Renal cortex interstitium (tissue), 15 donors: ENCODE measurements at places on chromosomes 2 and 18. TPM values are rescaled to one million over a fixed set of nuclear protein-coding genes. Genes with fewer than 3 reads are reported as not detected.
A peak's percentile ranks its signal among the peaks of the same experiment; 100 is the strongest.

DNA sequence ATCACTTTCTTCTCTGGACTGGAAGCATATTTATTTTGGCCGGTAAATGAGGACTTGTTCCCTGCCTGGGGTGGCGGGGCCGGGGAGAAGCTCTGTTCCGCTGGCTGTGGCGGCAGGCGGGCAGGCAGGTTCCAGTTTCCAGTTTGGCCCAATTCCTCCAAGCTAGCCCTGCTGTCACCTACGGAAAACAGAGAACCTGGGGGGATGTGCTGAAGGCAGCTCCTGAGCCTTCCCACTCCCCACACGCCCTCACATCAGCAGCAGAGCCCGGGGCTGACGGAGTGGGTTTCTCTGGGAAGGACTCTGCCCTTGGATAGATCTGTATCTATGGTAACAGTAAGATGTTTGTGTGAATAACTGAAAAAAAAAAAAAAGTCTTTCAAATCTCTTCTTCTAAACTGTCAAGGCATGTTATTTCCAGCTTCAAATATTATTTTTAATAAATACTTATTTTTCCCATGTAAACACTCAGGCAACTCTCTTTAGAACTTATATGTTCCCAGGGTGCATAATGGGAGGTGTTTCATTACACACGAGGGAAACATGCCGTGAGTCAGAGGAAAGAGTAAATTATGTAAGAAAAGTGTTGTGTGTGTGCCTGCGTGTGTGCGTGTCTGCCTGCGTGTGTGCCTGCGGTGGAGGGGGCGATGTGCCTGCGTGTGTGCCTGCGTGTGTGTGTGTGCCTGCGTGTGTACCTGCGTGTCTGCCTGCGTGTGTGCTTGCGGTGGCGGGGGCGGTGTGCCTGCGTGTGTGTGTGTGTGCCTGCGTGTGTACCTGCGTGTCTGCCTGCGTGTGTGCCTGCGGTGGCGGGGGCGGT lies 116.1 kb upstream of the ZNF516 start:
- no peak for DNase-seq

DNA sequence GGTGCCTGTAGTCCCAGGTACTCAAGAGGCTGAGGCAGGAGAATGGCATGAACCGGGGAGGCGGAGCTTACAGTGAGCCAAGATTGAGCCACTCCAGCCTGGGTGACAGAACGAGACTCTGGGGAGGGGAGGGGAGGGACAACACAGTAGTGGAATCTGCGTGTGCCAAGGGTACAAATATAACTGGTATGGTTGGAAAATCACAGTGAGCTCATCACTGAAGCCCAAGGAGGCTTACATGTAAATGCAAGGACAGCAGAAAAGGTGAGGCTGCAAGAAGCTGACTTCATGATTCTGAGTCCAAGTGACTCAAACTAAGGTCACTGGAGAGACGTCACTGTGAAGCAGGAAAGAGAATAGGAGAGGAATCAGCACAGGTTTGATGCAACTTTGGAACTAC lies 9.2 kb downstream of the SEPTIN10 start:
- DNase-seq = no peak

DNA sequence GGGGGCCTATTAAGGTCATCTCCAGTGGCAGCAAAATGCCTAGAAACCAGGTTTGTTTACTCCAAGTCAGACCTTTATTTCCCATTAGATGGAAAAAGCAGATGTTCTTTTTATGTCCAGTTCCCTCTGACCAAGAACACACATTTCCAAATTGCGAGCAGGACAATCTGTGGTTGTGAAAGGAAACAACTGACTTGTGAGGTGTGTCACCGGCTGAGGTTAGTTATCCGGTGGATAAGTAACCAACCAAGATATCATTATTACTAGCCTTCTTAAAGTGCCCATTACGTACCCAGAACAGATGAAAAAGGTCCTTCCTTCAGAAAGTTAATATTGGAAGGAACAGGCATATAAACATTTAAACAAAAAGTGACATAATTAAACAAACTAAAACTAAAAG lies 112.9 kb downstream of the THADA start:
- no peak for DNase-seq

- no peak for DNase-seq
Measured at GRCh38 chr2:138962686-138963085, 182.5 kb upstream of the NXPH2 start.

GRCh38 chr2:209511637-209512036 lies 87.8 kb downstream of the MAP2 start:
- DNase-seq = no peak

DNA sequence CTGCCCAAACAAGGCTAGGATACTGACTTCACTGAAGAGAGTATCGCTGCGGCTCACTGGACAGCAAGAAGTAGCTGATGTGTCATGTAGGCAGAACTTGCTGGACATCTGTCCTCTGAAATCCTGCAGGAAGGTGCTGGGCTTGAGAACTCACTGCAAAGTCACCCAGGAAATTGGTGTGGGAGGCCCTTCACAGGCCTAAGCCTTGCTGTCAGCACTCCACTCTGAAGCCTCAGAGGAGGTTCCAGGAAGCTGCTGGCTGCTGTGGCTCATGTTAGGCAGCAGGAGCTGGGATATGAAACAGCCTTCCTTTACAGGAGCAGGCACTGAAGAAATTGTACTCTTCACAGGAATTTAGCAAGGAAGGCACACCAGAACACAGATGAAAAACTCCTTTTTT lies 88.3 kb upstream of the CCDC68 start:
- no peak for DNase-seq

DNA sequence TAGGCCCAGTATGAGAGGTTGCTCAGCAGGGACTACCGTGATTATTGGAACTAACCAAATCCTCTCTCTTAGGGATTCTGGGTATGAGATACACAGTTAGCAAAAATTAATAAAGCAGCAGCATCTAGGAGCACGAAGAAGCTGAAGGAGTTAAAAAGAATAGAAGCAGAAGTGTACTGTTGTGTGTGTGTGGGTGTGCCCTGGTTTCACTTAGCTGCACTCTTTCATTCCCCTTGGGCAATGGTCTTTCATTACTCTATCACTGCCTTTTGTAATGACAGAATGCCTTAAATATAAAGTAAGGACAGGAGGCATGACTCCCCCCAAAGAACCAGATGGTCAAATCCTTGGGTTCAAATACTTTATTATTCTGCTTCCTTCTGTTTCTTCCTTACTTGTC lies 115.9 kb upstream of the CD302 start:
- no peak for DNase-seq

- DNase-seq = no peak
Measured at GRCh38 chr18:67363694-67364093, 152.8 kb downstream of the DSEL start.

GRCh38 chr2:220001751-220002150 lies 374.3 kb downstream of the SLC4A3 start:
- DNase-seq = no peak

DNA sequence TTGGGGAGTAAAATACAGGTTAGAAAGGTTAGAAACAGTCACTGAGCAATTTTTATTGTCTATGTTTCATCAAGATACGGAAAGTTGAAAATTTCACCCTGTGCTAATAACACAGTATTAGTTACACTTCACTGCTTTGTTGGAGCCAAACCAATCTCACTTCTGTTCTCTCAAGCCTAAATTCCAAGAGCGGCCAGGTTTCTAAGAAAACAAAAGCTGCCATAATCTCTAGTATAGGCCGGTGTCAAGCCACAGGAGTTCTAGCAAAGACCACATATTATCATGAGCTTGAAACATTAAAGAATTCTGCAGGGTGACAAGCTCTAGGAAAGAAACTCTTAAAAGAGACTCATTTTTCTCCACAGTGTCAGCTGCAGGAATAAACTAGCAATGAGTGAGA lies 128.7 kb downstream of the TXNL1 start:
- DNase-seq = peak; percentile 18

GRCh38 chr2:202149936-202150335 lies 76.9 kb downstream of the KIAA2012 start:
- no peak for DNase-seq

GRCh38 chr2:46225150-46225625 lies 72.0 kb upstream of the EPAS1 start:
- DNase-seq = no peak

- DNase-seq = no peak
Measured at GRCh38 chr2:239590276-239590675, 189.5 kb upstream of the HDAC4 start.

DNA sequence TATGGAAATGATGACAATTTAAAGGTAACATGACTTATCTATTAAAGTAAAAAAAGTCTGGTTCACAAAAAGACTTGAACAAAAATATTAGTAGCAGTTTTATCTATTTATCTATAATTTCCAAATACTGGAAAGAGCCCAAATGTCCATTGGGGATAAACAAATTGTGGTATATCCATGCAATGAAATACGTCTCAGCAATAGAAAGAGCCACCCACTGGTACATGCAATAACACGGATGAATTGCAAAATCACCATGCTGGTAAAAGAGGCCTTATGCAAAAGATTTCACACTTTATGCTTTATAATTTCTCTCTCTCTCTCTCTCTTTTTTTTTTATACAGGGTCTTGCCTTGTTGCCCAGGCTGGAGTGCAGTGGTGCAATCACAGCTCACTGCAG lies 91.4 kb upstream of the ASAP2 start:
- no peak for DNase-seq

- no peak for DNase-seq
Measured at GRCh38 chr18:60040971-60041370, 141.2 kb downstream of the PMAIP1 start.

DNA sequence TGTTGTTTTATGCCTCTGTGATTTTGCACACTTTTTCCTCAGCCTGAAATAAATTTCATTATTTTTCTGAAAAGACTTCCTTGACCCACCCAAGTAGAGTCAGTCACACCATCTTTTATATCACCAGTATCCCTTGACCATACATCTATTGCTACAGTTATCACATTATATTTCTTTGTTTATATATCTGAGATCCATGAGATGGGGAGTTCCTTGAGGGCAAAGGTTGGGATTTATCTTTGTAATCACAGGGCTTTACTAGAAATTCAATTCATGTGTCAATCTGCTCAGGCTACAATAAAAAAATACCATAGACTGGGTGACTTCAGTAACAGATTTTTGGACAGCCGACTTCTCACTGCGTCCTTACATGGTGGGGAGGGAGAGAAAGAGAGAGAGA lies 12.8 kb upstream of the RNF138 start:
- DNase-seq = no peak

DNA sequence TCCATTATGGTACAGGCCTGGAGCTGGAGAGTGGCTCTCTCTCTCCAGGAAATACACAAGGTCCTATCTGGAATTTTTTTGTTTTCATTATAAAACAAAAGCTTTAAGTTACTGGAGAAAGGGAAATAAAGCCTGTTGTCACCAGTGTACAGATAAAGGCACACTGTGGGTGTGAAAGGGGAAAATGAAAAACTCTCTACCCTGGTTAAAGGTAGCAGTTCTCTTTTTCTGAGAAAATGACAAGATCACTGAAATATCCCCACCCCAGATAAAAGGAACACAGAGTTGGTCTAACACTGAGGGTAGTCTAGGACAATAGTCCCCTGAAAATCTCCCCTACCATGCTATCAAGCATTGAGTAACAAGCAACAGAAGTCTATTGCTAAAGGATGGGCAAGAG lies 438.7 kb downstream of the MBD2 start:
- no peak for DNase-seq

LIPG gene
- polyA plus RNA-seq = 44.1 TPM

TMEM185B gene
- polyA plus RNA-seq = 23.5 TPM

GNLY gene
- 0.27 TPM for polyA plus RNA-seq

GPR55 gene
- polyA plus RNA-seq = 0.30 TPM

TMEM131 gene
- 45.1 TPM for polyA plus RNA-seq

DTNA gene
- polyA plus RNA-seq = 17.6 TPM

GPR35 gene
- 1.7 TPM for polyA plus RNA-seq

AQP12B gene
- 0.49 TPM for polyA plus RNA-seq

MRO gene
- 3.6 TPM for polyA plus RNA-seq

CFAP210 gene
- 5.5 TPM for polyA plus RNA-seq

SERPINB4 gene
- polyA plus RNA-seq = not detected

MALL gene
- 13.5 TPM for polyA plus RNA-seq

NCKAP5 gene
- polyA plus RNA-seq = 7.3 TPM
